Lower lobe of right lung (tissue), 2 donors: ENCODE measurements at places on chromosomes 12 and 14. TPM values are rescaled to one million over a fixed set of nuclear protein-coding genes. Genes with fewer than 3 reads are reported as not detected.

DNA sequence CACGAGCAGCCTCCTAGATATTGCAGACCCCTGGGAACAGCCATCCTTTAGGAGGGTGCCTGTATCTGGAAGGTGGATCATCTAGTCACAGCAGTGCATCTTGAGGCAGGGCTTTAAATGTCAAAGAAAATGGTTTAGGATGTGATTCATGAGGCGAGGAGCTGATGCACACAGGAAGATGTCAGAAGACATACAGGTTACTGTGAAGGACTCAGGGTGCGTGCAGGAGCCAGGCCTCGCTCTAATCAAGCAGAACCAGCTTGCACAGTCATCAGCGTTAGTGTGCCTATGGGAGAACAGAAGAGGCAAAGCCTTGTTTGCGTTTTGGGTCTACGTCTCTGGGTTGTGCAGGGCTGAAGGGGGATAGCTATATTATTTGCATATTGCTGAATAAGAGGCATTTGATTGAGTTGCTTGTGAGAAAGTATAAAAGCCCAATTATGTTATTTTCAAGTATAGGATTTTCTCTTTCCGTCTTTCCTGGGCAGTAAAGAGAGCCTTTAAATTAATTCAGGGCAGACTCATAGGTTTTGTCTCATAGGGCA is 77.3 kb upstream of the RPH3A start:
- DNase-seq = no peak
- H3K4me1 ChIP-seq = no peaks in the 10 kb centered on the region
- no peak overlapping the region for H3K27ac ChIP-seq
- H3K36me3 ChIP-seq = no peaks in the 10 kb centered on the region
- H3K4me3 ChIP-seq = no peak overlapping the region

DNA sequence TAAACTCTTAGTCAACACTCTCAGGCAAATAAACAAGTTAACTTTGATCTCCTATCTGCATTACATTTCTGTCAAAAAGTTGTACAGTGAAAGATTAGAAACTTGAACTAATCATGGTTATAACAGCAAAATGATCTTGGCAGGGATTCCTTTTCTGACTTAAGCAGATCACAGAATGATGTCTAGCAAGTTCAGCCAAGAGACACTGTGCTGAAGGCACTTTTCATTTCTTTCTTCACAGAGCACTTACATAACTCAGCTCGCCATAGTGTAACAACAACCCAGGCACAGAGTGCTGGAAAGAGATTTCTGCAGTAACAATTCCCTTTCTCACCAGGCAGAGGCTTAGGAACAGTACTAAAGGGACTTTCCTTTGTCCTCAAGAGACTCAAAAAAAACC is 19.6 kb upstream of the CSRP2 start:
- H3K27me3 ChIP-seq = no peaks in the 10 kb centered on the region
- no peak overlapping the region for H3K4me3 ChIP-seq
- no peak for DNase-seq
- no peaks in the 10 kb centered on the region for H3K4me1 ChIP-seq

- no peaks in the 10 kb centered on the region for H3K4me1 ChIP-seq
- H3K27ac ChIP-seq = no peak overlapping the region
- H3K36me3 ChIP-seq = no peaks in the 10 kb centered on the region
- no peak overlapping the region for H3K4me3 ChIP-seq
Observed at GRCh38 chr12:68012712-68013111, 23.5 kb downstream of the IFNG-AS1 start.

DNA sequence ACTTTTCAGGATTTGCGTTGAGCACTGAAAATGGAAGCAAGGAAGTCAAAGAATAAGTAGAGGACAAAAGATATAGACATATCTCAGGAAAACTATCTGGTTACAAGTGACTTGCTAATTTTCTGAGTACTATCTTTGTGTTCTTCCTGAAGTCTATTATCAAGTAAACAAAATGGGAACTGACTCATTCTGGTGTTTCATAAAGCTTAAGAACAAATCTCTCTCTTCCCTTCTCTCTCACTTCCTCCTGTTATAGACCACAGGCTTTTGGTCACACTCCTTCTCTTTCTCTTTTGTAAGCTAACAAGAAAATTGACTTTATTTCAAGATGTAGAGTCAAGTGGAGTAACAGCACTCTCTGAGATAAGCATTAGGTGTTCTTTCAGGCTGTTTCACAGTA is 406.6 kb upstream of the SYT1 start:
- no peak overlapping the region for H3K27ac ChIP-seq
- no peak overlapping the region for H3K4me3 ChIP-seq
- DNase-seq = no peak
- no peaks in the 10 kb centered on the region for H3K36me3 ChIP-seq

DNA sequence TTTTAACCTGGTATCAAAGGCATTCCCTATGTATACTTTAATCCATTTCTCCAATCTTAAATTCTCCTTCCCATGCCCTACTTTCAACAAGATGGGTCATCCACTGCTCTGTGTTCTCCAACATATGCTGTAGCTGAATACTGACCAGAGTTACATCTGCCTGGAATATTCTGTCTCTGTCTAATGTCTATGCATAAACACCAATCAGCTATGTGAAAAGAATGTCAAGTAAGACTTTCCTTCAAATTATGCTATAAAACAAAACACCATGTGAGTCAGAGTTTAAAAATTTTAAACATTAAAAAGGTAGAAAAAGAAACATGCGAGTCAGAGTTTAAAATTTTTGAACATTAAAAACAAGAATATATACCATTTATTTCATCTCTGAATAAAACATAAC is 19.3 kb downstream of the NT5DC3 start:
- H3K36me3 ChIP-seq = no peaks in the 10 kb centered on the region
- no peak overlapping the region for H3K27ac ChIP-seq
- no peak overlapping the region for H3K4me3 ChIP-seq
- no peak for DNase-seq
- no peaks in the 10 kb centered on the region for H3K27me3 ChIP-seq

- DNase-seq = no peak
- no peaks in the 10 kb centered on the region for H3K36me3 ChIP-seq
- no peak overlapping the region for H3K4me3 ChIP-seq
- no peaks in the 10 kb centered on the region for H3K4me1 ChIP-seq
- H3K27ac ChIP-seq = no peak overlapping the region
- H3K27me3 ChIP-seq = no peaks in the 10 kb centered on the region
Observed at GRCh38 chr14:87888136-87888999, 104.6 kb downstream of the GALC start.

DNA sequence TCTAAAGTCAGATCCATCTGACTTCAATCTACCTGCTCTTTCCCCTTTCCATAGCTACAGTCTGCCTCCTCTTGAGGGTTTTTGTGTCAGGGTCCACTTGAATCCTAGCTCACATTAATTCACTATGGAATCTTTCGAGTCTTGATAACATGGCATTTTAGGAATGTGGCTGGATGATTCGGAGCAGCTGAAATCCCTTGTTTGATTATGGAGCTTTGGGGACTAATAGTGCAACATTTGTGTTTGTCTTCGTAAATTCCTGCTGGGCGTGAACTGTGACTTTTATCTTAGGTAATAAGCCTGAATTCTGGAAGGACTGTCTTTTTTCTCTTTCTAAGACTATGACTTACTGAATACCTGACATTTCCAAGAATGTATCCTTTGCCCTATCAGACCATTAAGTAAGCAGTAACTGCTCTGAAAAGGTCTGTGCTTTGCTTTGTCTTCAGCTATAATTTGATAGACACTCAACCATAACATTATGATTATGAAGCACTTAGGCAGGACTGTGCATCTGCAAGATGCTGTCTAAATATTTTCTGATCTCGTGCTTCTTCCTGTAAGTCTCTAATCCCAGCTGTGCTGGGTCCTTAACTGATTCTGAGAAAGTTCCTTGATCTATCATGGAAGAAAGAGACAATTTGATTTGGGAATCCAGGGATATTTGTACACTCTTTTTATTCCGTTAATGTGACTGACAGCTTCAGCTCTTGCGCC is 19.0 kb upstream of the PELI2 start:
- H3K4me1 ChIP-seq = peaks cover 12% of the 10 kb centered on the region
- no peaks in the 10 kb centered on the region for H3K36me3 ChIP-seq
- DNase-seq = no peak
- no peak overlapping the region for H3K27ac ChIP-seq
- no peak overlapping the region for H3K4me3 ChIP-seq

- no peak overlapping the region for H3K27ac ChIP-seq
- DNase-seq = no peak
- H3K4me1 ChIP-seq = peaks cover 10% of the 10 kb centered on the region
- no peak overlapping the region for H3K4me3 ChIP-seq
- H3K27me3 ChIP-seq = peaks cover 94% of the 10 kb centered on the region
Observed at GRCh38 chr14:56796259-56796658, 14.0 kb downstream of the OTX2 start.

- no peak for DNase-seq
- peaks cover 6% of the 10 kb centered on the region for H3K4me1 ChIP-seq
- no peaks in the 10 kb centered on the region for H3K36me3 ChIP-seq
- no peak overlapping the region for H3K4me3 ChIP-seq
- no peaks in the 10 kb centered on the region for H3K27me3 ChIP-seq
- no peak overlapping the region for H3K27ac ChIP-seq
Observed at GRCh38 chr14:50836515-50836914, 5.6 kb upstream of the NIN start.

- DNase-seq = no peak
- no peak overlapping the region for H3K27ac ChIP-seq
- no peaks in the 10 kb centered on the region for H3K27me3 ChIP-seq
- peaks cover 35% of the 10 kb centered on the region for H3K4me1 ChIP-seq
- no peak overlapping the region for H3K4me3 ChIP-seq
Observed at GRCh38 chr12:110244829-110245228, 36.2 kb upstream of the ATP2A2 start.

- H3K36me3 ChIP-seq = no peaks in the 10 kb centered on the region
- no peak for DNase-seq
- H3K27ac ChIP-seq = peak overlapping the region; percentile 56
- peaks cover 22% of the 10 kb centered on the region for H3K4me1 ChIP-seq
- H3K4me3 ChIP-seq = peak overlapping the region; percentile 29
Observed at GRCh38 chr12:48882315-48882687, 16.6 kb upstream of the RND1 start.

GRCh38 chr12:11798006-11798708 is 148.7 kb downstream of the ETV6 start:
- peaks cover 58% of the 10 kb centered on the region for H3K4me1 ChIP-seq
- H3K27ac ChIP-seq = peak overlapping the region; percentile 8
- DNase-seq = no peak
- H3K27me3 ChIP-seq = no peaks in the 10 kb centered on the region
- H3K4me3 ChIP-seq = no peak overlapping the region

DNA sequence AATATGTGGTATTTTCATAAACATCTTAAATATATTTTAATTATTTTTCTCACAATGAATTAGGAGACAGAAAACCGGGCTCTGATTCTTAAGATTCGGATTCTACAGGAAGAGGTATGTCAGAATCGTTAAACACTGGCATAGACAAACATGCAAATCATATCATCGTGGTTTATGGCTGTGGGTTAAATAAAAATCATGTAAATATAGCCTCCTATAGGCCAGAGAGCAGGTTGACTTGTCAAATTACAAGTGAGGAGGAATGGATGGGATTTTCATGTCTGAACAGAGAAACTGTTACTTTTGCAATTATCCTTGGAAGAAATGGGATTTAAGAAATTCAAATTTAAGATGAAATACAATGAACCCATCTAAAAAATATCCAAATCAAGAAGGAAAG is 74.9 kb upstream of the BCAT1 start:
- H3K27ac ChIP-seq = no peak overlapping the region
- H3K4me3 ChIP-seq = no peak overlapping the region
- no peak for DNase-seq
- no peaks in the 10 kb centered on the region for H3K4me1 ChIP-seq
- no peaks in the 10 kb centered on the region for H3K27me3 ChIP-seq
- no peaks in the 10 kb centered on the region for H3K36me3 ChIP-seq

- no peak for DNase-seq
- H3K4me3 ChIP-seq = no peak overlapping the region
- H3K4me1 ChIP-seq = no peaks in the 10 kb centered on the region
- no peak overlapping the region for H3K27ac ChIP-seq
- H3K27me3 ChIP-seq = no peaks in the 10 kb centered on the region
Observed at GRCh38 chr14:88069677-88070076, 64.7 kb downstream of the GPR65 start.

- no peak overlapping the region for H3K4me3 ChIP-seq
- no peaks in the 10 kb centered on the region for H3K4me1 ChIP-seq
- no peaks in the 10 kb centered on the region for H3K27me3 ChIP-seq
Observed at GRCh38 chr14:60817113-60817512, 82.6 kb downstream of the MNAT1 start.

GRCh38 chr12:29157486-29157946 is 8.4 kb downstream of the FAR2 start:
- H3K4me3 ChIP-seq = peak overlapping the region; percentile 22
- no peaks in the 10 kb centered on the region for H3K27me3 ChIP-seq
- DNase-seq = no peak
- H3K27ac ChIP-seq = peak overlapping the region; percentile 34
- peaks cover 40% of the 10 kb centered on the region for H3K4me1 ChIP-seq

- no peak for DNase-seq
- no peaks in the 10 kb centered on the region for H3K36me3 ChIP-seq
- H3K27me3 ChIP-seq = peaks cover 7% of the 10 kb centered on the region
- H3K27ac ChIP-seq = no peak overlapping the region
- H3K4me3 ChIP-seq = no peak overlapping the region
Observed at GRCh38 chr14:100914597-100915021, 11.1 kb upstream of the RTL1 start.

DNA sequence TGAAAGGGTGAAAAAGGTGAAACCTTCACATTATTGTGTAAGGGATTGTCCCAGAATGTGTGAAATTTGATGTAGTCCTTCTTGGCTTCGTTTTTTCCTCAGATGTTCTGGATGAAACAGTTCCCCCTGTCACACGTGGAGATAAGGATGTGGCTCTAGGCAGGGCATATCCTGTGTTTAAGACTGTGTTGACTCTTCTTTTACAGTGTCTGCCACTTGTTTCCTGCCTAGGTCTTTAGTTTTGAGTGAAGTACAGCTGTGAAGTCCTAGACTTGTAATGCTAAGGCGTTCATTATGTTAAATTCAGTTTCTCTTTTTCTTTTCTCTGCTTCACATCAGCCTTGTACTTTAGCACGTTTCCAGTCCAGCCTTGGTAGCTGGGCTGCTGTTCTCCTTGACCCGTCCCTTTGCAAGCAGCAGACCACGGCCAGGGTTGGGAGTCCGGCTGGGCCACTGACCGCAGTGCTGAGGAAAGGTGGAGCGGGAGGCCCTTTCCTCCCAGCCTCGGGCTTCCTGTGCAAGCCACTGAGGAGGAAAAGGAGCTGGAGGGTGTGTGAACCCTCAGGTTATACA is 59.1 kb downstream of the RASSF3 start:
- H3K27ac ChIP-seq = peak overlapping the region; percentile 78
- H3K27me3 ChIP-seq = no peaks in the 10 kb centered on the region
- H3K36me3 ChIP-seq = no peaks in the 10 kb centered on the region
- DNase-seq = peak; percentile 64
- peaks cover 100% of the 10 kb centered on the region for H3K4me1 ChIP-seq

- DNase-seq = no peak
- no peaks in the 10 kb centered on the region for H3K27me3 ChIP-seq
- no peak overlapping the region for H3K27ac ChIP-seq
- H3K36me3 ChIP-seq = no peaks in the 10 kb centered on the region
Observed at GRCh38 chr14:77804592-77804991, 4.7 kb downstream of the ADCK1 start.

GRCh38 chr12:70467476-70467875 is 101.4 kb downstream of the KCNMB4 start:
- no peak for DNase-seq
- no peaks in the 10 kb centered on the region for H3K4me1 ChIP-seq
- no peaks in the 10 kb centered on the region for H3K27me3 ChIP-seq
- H3K27ac ChIP-seq = no peak overlapping the region
- no peaks in the 10 kb centered on the region for H3K36me3 ChIP-seq

The CD163L1 gene
- 4.5 TPM for total RNA-seq

The KRT3 gene
- total RNA-seq = not detected

The CD27 gene
- total RNA-seq = 2.3 TPM

The MIP gene
- not detected for total RNA-seq

The ATF7IP gene
- 76.9 TPM for total RNA-seq

The PDE3A gene
- total RNA-seq = 5.5 TPM
